ENCODE measurements at places on chromosomes 5 and 9.
A peak's percentile ranks its signal among the peaks of the same experiment; 100 is the strongest.

- no peak for DNase-seq
Measured at GRCh38 chr9:91143642-91144041, 218.1 kb downstream of the AUH start.

GRCh38 chr9:112041199-112041535 is 133.9 kb downstream of the SUSD1 start:
- no peak for DNase-seq

- DNase-seq, result no peak
Measured at GRCh38 chr5:16315501-16315900, 135.9 kb upstream of the MARCHF11 start.

DNA sequence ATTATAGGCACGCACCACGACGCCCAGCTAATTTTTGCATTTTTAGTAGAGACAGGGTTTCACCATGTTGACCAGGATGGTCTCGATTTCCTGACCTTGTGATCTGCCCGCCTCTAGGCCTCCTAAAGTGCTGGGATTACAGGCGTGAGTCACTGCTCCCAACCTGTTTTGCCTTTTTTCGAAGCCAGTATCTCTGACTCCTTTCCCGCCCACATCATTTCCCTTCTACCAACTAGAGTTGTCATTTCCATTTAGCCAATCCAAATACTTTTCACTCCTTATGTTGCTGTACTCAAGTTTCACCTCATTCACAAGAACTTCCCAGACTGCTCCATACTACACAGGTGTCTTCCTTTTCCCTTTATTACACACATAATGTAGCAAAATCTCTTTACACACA is 502.6 kb upstream of the CDH6 start:
- DNase-seq, result no peak

- no peak for DNase-seq
Measured at GRCh38 chr5:97618721-97619120, 435.7 kb upstream of the RIOK2 start.

DNA sequence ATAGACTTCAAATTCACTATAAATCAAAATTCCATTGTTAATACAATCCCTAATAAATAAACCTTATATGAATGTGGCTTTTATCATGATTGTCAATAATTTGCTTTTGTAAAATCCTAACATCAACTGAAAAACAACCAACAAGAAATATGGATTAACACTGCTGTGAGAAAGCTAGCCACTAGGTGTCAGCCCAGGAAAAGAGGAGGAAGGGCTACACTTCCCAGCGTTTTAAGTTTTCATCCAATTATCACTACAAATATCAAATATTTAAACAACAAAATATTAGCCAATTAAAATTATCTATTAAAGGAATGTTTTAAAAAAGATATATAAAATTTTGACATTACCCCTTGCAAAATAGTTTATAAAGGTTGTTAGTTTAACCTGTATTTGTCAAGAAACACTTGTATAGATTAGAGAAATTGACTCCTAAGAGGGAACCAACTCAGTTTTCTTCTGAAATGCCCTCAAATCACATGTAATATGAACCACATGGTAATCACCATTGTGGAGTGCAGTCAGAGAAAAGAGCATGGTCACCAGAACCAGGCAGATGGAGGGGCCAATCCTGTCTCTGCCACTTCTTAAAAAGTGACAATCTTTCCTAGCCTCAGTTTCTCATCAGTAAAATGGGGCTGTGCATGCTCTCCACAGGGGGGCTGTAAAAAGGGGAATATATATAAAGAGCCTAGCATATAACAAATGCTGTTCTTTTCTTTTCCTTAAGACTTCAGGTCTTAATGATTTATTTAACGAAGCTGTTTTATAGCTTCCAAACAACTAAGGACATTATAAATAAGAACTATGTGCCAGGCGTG is 188.2 kb downstream of the CRB2 start:
- DNase-seq, result peak; percentile 10

DNA sequence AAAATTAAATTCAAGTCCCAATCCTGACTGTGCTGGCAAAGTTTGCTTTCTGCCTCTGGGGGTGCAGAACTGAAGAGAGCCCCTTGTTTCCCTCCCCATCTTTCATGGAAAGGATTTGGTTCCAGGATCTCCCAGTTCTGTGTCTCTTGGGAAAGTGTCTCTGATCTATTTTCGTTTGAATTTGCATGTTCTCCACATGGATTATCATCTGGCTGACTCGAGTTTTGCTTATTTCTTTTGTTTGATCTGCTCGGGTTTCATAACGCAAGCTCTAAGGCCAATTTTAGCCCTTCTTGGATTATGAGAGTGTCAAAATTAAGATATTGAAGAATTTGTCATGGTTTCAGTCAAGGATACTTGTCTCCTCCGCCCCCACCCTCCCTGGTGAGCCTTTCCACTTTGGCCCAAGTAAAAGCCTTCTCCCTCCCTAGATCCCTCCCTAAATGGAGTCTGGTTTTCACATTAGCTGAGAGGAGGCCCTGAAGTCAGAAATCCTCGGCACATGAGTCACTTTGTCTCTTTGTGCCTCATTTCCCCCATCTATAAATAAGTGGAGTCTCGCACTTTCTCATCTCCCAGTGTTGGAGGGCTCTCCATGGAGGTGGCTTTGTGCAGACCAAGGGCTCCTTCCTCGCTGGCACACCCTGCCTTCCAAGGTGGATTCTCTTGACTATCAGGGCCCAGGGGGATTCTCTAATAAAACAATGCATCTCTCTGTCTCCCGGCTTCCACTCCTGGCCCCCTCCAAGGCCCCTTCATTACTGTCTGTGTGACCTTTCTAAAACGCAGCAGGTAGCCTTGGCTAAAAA is 17.3 kb downstream of the ADRB2 start:
- DNase-seq, result no peak

Measured in effector memory CD8-positive, alpha-beta T cell (primary cell).